ENCODE measurements at places on chromosomes 3 and 15. TPM values are rescaled to one million over a fixed set of nuclear protein-coding genes. Genes with fewer than 3 reads are reported as not detected.

BSN gene
- 14.3 TPM for total RNA-seq

ARNT2 gene
- total RNA-seq, result 44.4 TPM

POLG gene
- total RNA-seq, result 51.6 TPM

CORO2B gene
- total RNA-seq, result 43.0 TPM

RLBP1 gene
- total RNA-seq, result 102 TPM

ZNF619 gene
- total RNA-seq, result 13.4 TPM

FBXL22 gene
- 5.1 TPM for total RNA-seq

DISP2 gene
- total RNA-seq, result 3.3 TPM

RASL12 gene
- 18.6 TPM for total RNA-seq

GOLGA8J gene
- 0.33 TPM for total RNA-seq

COX5A gene
- total RNA-seq, result 56.7 TPM

PLSCR2 gene
- total RNA-seq, result not detected

TMEM43 gene
- total RNA-seq, result 68.6 TPM

C15orf62 gene
- 1.1 TPM for total RNA-seq

RETNLB gene
- not detected for total RNA-seq

BTLA gene
- not detected for total RNA-seq

CACNA1D gene
- total RNA-seq, result 25.9 TPM

SGO1 gene
- total RNA-seq, result 6.6 TPM

QRICH1 gene
- total RNA-seq, result 102 TPM

CYP11A1 gene
- total RNA-seq, result 1.0 TPM

MME gene
- 19.2 TPM for total RNA-seq

PCCB gene
- total RNA-seq, result 44.4 TPM

ACAD11 gene
- total RNA-seq, result 40.5 TPM

PCOLCE2 gene
- 14.8 TPM for total RNA-seq

ITIH1 gene
- total RNA-seq, result not detected

NGLY1 gene
- 69.1 TPM for total RNA-seq

C15orf40 gene
- total RNA-seq, result 24.6 TPM

PAQR9 gene
- total RNA-seq, result 3.6 TPM

NR2E3 gene
- 218 TPM for total RNA-seq

LHFPL4 gene
- total RNA-seq, result 16.8 TPM

ESYT3 gene
- 3.6 TPM for total RNA-seq

CHRM5 gene
- 6.8 TPM for total RNA-seq

EPHA3 gene
- total RNA-seq, result 70.5 TPM

PAK6 gene
- total RNA-seq, result 5.4 TPM

CCR9 gene
- not detected for total RNA-seq

MYH15 gene
- 58.3 TPM for total RNA-seq

GP9 gene
- 1.2 TPM for total RNA-seq
